ENCODE measurements at places on chromosomes 13 and 19. TPM values are rescaled to one million over a fixed set of nuclear protein-coding genes. Genes with fewer than 3 reads are reported as not detected.
A peak's percentile ranks its signal among the peaks of the same experiment; 100 is the strongest.

The NAPSA gene
- total RNA-seq: 0.99 TPM

GRCh38 chr13:50543782-50544181, 299.7 kb downstream of the DLEU7 start:
- H3K36me3 ChIP-seq: no peaks in the 10 kb centered on the region
- no peak overlapping the region for H3K4me3 ChIP-seq

The ICAM4 gene
- 0.94 TPM for total RNA-seq

The C2CD4C gene
- not detected for total RNA-seq

DNA sequence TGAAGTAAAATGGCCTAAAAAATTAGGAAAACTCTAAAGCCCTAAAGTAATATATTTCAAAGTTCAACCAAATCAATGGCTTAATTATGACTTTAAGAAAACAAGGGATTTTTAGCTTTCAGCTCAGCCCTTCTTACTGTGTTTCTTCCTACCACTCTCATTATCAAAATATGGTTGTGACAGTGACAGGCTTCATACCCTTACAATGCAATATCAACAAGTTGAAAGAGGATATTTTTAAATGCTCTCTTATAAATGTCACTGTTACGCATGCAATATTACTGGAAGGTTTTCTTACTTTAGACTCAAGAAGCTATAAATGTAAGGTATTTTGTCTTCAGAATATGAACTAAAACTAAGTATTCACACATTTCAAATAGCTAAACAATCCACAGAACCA, 1225.7 kb upstream of the MIR17HG start:
- H3K27ac ChIP-seq: no peak overlapping the region
- no peaks in the 10 kb centered on the region for H3K4me1 ChIP-seq
- no peaks in the 10 kb centered on the region for H3K27me3 ChIP-seq

GRCh38 chr13:24632382-24633121, 47.7 kb upstream of the ATP12A start:
- H3K36me3 ChIP-seq: no peaks in the 10 kb centered on the region
- no peak for DNase-seq
- H3K4me3 ChIP-seq: no peak overlapping the region
- no peak overlapping the region for H3K27ac ChIP-seq
- no peaks in the 10 kb centered on the region for H3K4me1 ChIP-seq

GRCh38 chr13:32911506-32911905, 104.7 kb upstream of the KL start:
- H3K36me3 ChIP-seq: no peaks in the 10 kb centered on the region
- H3K4me3 ChIP-seq: no peak overlapping the region
- no peak for DNase-seq
- peaks cover 17% of the 10 kb centered on the region for H3K27me3 ChIP-seq
- H3K4me1 ChIP-seq: no peaks in the 10 kb centered on the region

DNA sequence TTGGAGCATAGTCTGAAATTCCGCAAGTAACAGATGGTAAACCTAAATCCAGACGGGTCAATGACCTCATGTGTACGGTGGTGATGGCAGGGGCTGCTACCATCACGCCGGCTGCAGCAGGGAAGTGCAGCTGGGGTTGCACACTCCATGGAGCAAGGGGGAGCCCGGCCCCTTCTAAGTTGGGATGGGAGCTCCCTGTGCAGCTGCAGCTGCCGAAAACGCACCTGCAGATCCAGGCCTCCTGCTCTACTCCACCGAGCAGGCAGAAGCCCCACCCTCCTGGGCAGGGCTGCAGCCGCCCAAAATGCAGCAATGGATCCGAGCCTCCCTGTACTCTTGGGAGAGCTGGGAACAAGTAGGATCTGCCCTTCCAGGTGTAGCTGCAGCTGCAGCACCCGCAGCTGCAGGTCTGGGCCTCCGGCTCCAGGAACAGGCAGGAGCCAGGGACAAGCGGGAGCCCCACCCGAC, 25.5 kb downstream of the KBTBD6 start:
- H3K36me3 ChIP-seq: no peaks in the 10 kb centered on the region
- no peaks in the 10 kb centered on the region for H3K27me3 ChIP-seq

The OR4F17 gene
- total RNA-seq: not detected

DNA sequence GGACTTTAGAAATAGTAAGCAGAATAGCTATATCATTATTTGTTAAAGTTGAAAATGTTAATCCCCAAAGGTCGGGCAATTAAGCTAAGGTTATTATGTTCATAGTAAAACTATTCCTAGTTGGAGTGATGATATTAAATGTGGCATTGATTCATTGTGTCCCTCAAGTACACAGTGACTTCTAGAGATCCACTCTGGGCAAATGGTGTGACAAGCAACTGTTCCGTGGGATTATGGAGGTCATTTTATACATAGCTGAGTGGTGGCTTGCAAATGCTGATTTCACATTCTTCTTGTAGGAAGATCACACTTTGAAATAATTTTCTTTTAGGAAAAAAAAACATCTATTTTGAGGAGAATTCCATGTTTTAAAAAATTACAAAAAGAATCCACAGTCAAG, 317.8 kb downstream of the ATP8A2 start:
- DNase-seq: no peak
- H3K27me3 ChIP-seq: peaks cover 52% of the 10 kb centered on the region
- no peak overlapping the region for H3K4me3 ChIP-seq
- H3K4me1 ChIP-seq: peaks cover 3% of the 10 kb centered on the region
- peaks cover 3% of the 10 kb centered on the region for H3K36me3 ChIP-seq

DNA sequence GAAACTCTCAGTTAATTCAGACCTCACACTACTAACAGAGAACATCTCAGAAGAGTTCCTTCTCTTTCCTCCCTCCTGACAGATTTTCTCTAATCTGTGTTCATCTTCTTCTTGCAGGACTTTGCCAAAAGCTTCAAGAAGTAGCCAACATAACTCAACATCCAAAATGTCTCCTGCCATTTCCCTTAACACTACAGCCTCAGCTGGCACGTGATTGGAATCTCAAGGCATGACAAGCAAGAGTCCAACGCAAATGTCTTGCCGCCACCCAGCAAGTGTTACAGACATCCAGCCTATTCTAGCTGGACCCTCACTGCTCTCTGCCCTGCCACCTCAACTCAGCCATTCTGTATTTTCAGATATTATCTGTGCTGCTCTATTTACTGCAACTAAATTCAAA, 135.1 kb downstream of the DNAJC15 start:
- no peaks in the 10 kb centered on the region for H3K4me1 ChIP-seq
- no peaks in the 10 kb centered on the region for H3K27me3 ChIP-seq
- H3K27ac ChIP-seq: no peak overlapping the region
- DNase-seq: no peak
- no peak overlapping the region for H3K4me3 ChIP-seq

- H3K27ac ChIP-seq: peak overlapping the region; percentile 67
- peaks cover 8% of the 10 kb centered on the region for H3K4me1 ChIP-seq
- no peak overlapping the region for H3K4me3 ChIP-seq
- no peaks in the 10 kb centered on the region for H3K36me3 ChIP-seq
Observed at GRCh38 chr19:18948075-18948975, 7.3 kb upstream of the HOMER3 start.

The KIR2DL3 gene
- not detected for total RNA-seq

DNA sequence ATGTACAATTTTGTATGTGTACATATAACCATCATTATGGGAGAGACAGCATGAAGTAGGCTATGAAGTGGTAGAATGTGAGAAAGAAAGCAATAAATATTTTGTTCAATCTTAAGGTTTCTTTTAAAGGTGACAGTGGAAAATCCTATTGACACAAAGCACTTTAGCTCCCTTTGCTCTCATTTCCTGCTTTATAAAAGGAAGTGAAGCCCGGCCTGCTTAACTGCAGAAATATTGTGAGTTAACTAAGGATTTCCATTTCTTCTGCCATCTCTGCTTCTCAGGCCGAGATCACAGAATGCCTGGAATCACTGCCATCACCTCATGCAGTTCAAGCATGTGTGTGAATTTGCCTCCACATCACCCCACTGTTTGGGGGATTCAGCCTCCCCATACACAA, 83.5 kb downstream of the FRY start:
- DNase-seq: no peak
- no peaks in the 10 kb centered on the region for H3K27me3 ChIP-seq
- peak overlapping the region; percentile 79 for H3K27ac ChIP-seq
- peaks cover 9% of the 10 kb centered on the region for H3K36me3 ChIP-seq
- peaks cover 22% of the 10 kb centered on the region for H3K4me1 ChIP-seq

DNA sequence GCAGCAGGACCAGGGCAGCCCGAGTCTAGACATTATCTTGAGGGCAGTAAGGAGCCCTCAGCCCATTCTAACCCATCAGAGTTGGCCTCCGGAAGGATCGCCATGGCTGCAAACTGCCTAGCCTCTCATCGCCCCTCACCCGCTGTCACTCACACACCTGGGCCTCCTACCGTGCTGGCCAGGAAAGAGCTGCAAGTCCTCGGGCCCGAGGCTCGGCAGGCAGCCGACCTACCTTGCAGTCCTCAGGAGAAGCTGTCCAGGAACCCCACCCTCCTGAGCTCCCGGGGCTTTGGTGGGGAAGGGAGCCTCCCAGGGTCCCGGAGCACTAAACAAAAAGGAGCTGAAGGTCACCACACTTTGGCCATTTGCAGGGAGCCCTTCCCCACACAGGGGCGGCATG, 46.8 kb downstream of the CCNE1 start:
- H3K4me3 ChIP-seq: no peak overlapping the region
- no peak overlapping the region for H3K27ac ChIP-seq
- no peak for DNase-seq
- peaks cover 47% of the 10 kb centered on the region for H3K27me3 ChIP-seq
- H3K4me1 ChIP-seq: no peaks in the 10 kb centered on the region
- H3K36me3 ChIP-seq: no peaks in the 10 kb centered on the region

DNA sequence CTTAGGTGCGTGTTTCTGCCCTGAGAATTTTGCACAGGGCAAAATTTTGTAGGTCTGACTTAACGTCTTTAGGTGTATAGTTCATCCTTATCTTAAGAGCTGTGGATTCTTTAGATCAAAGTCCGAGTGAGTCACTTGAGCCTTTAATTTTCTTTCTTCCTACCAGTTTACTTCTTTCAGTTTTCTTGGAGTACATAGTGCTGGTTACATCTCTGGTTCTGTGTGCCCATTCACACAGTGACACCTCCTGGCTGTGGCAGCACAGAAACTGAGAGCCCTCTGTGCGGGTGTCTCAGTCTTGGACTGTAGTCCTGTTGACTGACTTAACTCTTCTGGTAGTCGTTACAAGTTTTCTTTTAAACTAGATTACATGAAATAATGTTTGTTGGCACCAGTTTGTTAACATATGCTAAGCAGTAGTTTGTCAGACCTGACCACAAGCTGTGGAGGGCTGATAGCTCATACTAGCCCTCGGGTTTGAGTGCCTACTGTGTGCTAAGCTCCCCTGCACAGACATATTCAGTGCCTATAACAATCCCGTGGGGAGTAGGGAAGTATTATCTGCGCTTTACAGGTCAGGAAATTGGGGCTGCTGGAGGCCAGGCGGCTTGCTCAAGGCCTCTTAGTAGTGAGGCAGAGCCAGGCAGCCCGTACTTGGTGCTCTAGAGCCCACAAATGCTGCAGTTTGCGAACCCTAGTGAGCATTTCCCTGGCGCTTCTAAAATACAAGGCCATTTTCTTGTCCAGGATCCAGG, 1.6 kb downstream of the GATAD2A start:
- H3K4me1 ChIP-seq: peaks cover 60% of the 10 kb centered on the region
- DNase-seq: no peak
- H3K27ac ChIP-seq: peak overlapping the region; percentile 88
- H3K27me3 ChIP-seq: no peaks in the 10 kb centered on the region

DNA sequence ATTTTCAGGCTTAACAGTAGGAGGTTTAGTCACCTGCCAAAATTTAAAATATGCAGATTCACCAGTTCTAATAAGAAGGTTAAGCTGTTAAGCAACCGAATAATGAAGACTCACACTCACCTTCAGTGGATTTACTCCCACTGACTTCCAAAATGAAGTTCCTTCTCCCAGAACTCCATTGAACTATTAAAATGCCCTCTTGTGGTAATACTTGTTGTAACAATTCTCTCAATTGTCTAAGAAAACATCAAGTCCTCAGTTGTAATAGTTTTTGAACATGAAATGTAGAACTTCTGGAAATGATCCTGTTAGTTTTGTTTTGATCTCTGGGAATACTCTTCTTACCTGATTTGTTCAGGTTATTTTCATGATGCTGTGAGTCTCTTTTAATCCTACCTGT, 522.0 kb upstream of the ATXN8OS start:
- H3K4me3 ChIP-seq: no peak overlapping the region
- no peak overlapping the region for H3K27ac ChIP-seq
- no peaks in the 10 kb centered on the region for H3K36me3 ChIP-seq
- DNase-seq: no peak
- H3K27me3 ChIP-seq: no peaks in the 10 kb centered on the region

The SPACA4 gene
- total RNA-seq: not detected

DNA sequence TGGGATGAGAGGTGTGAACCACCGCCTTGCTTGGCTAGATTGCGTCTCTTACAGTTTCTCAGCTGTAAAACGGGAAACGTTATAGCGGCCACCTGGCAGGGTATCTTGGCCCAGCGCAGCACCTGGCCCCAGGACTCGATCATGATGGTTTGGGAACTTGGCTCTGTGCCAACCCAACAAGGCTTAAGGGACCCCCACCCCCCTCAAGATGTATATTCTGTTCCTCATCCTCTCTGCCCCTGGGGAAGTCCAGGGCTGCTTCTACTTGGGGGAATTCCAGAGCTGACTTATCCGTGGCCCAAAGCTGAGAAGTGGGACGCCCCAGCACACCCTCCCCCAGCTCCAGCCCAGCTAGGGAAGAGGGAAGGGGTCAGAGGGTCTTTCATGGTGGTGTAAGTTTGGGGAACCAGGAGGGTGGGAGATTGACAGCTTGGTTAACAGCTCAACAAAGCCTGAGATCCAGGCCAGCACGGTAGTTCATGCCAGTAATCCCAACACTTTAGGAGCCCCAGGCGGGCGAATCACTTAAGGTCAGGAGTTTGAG, 695 bp downstream of the ICAM1 start:
- peak overlapping the region; percentile 89 for H3K4me3 ChIP-seq
- peak overlapping the region; percentile 93 for H3K27ac ChIP-seq
- DNase-seq: no peak
- no peaks in the 10 kb centered on the region for H3K27me3 ChIP-seq
- H3K4me1 ChIP-seq: peaks cover 25% of the 10 kb centered on the region

DNA sequence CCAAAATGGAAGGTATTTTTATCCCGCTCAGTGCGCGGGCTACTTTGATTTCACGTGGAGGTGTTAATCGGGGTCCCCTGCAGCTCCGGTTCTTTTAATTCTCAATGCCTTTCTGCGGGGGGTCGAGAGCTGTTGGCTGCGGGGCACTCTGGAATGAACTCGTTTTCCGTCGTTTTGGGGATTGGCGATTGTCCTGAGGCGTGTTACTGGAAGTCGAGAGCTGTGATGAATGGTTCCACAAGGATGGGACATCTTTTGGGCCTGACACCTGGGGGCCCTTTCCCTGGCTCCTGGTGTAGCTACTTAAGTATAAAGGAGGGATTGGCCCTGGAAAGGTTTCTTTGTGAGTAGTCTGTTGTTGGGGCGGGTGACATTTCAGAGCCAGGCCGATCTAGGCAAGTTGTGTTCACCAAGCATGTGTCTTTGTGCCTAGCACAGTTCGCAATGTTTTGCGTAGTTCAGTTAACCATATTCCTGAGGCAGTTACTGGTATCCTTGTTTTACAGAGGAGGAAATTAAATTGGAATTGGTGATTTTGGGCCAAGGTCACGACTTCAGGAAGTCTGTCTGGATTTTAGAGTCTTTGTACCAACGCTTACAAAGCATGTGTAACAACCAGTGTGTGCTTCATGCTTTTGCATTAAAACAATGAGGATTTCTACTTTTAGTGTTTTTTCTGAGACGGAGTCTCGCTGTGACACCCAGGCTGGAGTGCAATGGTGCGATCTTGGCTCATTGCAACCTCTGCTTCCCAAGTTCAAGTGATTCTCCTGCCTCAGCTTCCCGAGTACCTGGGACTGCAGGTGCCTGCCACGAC, 846 bp downstream of the RPL13A start:
- peak overlapping the region; percentile 97 for H3K4me3 ChIP-seq
- H3K4me1 ChIP-seq: peaks cover 51% of the 10 kb centered on the region

The OR7D2 gene
- total RNA-seq: not detected

Measured in T-helper 17 cell (primary cell).